ENCODE measurements at places on chromosomes 13 and 19.

GRCh38 chr13:63011996-63012395 is 1596.3 kb upstream of the PCDH20 start:
- DNase-seq = no peak

- DNase-seq = no peak
Observed at GRCh38 chr13:92187378-92187989, 789.1 kb downstream of the GPC5 start.

GRCh38 chr19:17865364-17866311 is 5.9 kb downstream of the RPL18A start:
- DNase-seq = no peak

- DNase-seq = no peak
Observed at GRCh38 chr13:73341748-73342147, 282.9 kb downstream of the KLF5 start.

GRCh38 chr13:113793718-113794085 is 34.7 kb downstream of the TMEM255B start:
- DNase-seq = peak; percentile 39

DNA sequence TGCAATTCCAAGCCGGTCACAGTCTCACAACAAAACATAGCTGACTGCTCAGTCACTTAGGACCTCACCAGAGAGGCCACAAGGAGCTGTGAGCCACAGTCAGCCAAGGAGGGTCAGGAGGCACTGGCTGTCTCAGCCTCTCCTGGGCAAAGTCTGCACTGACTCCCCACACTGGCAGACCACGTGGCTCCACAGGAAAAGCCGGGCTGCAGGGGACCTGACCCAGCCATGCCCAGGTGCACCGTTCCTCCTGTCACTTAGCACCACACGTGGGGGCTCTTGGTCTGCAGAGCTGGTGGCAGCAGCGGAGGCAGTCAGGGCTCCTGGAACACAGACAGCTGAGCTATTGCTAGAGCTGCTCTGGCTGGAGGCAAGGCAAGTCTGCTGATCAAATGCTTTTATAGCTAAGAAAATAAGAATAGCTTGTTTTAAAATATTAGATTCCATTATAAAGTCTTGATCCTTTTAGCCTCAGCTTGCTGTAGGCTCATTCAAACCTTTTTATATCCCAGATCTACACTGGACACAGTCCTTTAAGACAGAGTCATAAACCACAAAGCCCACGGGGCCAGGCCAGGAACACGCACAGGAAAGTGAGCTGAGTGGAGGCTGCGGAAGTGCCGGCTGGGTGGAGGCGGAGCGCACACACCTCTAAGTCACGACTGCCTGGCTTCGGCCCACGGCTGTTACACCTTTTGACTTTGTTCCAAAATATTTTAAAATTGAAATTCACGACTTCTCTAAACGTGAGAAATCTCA is 744.1 kb downstream of the UQCRFS1 start:
- no peak for DNase-seq

DNA sequence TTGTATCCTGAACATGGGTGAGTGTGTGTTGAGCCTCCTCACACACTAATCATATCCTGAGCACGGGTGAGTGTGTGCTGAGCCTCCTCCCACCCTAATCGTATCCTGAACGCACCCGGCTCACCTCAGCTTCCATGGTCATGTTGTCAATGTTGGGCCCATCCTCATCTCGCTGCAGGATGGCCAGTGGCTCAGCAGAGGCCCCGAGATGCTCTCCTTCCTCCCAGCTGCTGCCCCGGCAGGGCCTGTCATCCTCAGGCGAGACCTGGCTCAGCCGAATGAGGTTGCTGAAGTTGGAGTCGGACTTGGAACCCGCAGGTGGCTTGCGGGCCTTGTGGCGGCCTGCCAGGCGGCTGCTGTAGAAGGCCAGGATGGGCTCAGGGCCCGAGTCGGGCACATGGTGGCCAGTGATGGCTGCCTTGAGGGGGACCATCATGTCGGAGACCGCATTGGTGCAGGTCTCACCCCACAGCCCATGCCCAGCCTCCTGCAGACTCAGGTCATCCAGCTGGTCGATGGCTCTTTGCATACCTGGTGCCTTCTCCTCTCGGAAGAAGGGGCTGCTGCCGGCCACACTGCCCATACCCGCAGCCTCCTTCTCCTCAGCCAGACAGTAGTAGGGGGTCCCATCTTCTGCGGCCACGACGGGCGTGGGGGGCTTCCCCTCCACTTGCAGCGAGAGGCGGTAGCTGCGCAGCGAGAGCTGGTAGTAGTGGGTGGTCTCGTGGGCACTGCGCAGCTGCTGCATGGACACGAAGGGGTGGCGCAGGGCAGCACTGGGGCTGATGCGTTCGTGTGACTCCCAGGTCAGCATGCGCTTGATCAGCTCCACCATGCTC is 9.6 kb downstream of the HIPK4 start:
- DNase-seq = no peak

- DNase-seq = no peak
Observed at GRCh38 chr19:45884682-45885555, 1.0 kb downstream of the IRF2BP1 start.

DNA sequence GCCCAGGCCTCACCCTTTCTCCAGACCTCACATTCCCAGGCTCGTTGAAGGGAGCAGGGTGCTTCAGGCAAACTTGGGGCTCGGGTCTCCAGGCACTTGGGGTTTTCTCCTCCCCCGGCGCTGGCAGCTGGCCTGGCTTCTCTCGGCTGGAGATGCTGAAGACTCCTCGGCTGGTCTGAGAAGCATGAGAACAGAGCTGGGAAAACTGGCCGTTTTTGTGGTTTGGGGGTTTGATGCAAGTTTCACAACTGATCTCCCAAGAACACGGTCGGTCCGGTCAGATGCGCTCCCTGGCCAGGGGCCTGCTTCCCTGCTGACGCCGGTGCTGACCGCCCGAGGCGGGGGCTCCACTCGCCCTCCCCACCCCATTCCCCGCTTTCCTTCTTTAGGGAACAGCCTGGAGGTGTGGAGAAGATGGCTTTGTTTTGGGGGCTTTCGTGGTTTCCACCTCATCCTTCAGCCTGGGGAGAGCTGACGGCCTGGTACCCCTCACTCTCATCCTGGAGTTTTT is 35.3 kb downstream of the CEBPA start:
- no peak for DNase-seq

- DNase-seq = no peak
Observed at GRCh38 chr13:21060338-21061028, 903 bp downstream of the LATS2 start.

DNA sequence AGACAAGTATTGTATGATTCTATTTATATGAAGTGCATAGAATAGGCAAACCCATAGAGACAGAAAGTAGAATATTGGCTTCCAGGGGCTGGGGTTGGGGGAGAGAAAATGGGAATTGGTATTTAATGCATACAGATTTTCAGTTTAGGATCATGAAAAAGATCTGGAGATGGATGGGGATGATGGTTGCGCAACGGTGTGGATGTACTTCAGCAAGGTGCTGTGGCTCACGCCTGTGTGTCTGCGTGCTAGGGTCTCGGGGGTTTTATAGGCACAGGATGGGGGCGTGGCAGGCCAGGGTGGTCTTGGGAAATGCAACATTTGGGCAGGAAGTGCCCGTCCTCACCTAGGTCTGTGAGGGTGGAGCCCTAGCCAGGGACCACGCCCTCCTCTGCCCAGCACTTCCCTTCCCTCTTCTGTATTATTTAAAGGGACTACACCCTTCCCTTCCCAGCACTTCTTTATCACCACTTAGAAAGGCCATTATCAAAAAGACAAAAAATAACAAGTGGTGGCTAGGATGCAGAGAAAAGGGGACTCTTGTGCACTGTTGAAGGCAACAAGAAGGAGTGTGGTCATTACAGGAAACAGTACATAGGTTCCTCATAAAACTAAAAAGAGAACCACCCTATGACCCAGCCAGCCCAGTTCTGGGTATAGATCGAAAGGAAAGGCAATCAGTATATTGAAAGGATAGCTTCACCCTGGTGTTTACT is 29.0 kb downstream of the LILRB4 start:
- no peak for DNase-seq

GRCh38 chr19:34320277-34320676 is 44.7 kb upstream of the GPI start:
- no peak for DNase-seq

DNA sequence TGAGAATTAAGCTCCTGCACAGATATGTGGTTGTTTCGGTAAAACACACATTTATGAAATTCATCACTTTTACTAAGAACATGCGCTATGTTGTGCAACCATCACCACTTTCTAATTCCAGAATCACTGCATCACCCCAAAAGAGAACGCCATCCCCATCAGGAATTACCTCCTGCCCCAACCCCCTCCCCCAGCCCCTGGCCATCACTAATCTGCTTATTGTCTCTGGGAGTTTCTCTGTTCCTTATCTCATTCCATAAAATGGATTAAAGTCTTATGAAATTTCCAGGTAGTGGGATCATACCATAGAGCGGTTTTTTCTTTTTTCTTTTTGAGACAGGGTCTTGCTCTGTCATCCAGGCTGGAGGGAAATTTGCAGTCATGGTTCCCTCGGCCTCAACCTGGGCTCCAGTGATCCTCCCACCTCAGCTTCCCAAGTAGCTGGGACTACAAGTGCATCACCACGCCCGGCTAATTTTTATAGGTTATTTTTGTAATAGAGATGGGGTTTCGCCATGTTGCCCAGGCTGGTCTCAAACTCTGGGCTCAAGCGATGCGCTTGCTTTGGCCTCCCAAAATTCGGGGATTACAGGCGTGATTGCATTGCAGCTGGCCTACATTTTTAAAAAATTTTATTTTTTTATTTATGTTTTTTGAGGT is 3.5 kb downstream of the ZSCAN5B start:
- DNase-seq = no peak

DNA sequence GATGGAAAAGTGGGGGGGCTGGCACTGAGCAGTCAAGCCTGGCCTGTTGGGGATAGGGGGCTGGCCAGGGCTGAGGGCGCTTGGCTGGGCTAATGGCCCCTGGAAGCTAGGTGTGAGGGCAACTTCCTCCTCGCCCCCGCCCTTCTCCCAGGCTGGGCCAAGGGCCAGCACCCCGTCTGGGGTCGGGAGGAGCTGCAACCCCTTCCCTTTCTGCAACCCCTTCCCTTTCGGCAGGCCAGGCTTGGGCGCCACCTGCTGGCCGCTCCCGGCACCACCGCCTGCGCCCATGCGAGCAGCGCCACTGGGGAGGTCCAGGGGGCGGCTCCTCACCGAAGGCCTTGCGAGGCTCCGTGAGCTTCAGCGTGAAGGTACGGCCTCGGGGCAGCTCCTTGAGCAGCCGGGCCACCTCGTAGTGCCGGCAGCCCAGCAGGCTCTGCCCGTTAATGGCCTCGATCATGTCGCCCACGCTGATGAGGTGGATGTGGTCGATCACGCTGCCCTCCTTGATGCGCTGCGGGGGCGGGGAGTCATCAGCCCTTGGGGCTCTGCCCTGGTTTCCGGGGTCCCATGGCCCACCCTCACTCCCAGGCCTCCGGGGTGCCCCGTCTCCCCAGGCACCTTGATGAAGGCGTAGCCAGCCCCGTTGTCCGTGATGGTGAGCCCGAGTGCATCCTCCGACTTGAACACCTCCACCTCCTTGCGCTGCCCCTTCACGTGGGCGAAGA is 5.0 kb upstream of the PTGER1 start:
- DNase-seq = no peak

DNA sequence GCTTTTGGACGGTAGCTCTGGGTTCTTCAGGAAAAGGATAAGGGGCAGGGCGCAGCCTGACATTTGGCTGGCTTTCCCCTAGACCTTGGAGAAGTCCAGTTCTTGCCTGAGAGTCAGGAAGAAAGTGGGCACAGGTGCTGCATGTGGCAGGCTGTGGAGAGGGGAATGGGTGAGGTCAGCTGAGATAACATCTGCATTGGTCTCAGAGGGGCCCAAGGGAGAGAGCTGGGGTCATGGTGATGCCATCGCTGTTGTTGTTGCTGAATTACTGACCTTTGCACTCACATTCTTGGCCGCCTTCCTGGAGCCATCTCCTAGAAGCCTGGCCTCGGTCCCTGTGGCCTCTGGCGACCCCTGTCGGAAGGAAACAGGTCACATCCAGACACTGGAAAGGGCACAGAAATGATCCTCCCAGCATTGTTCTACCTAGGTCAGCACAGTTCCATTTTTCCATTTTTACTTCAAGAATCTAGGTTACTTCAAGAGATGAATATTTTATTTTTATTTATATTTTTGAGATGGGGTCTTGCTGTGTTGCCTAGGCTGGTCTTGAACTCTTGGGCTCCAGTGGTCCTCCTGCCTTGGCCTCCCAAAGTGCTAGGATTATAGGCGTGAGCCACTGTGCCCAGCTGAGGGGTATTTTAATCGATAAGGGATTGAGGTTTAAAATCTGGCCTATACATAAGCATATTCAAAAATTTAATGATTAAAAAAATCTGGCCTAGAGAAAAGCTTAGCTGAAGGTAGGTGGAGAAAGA is 6.5 kb upstream of the LIPE start:
- no peak for DNase-seq

DNA sequence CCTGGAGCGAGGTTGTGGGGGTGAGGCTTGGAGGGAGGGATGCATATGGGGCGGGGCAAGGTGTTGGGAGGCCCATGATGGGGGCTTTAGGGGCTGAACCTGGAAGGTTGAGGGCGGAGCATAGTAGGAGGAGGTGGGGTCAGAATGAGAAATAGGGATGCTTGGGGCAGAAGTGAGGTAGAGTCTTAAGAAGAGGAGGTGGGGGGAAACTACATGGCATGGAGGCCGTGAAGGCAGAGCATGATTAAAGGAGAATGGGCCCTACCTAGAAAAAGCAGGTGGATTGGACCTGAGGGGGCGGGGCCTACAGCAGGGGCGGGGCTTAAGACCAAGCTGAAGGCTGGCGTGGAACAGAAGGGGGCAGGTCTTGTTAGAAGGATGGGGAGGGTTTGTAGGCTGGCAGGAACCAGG is 799 bp downstream of the NR1H2 start:
- DNase-seq = peak; percentile 46

Data from breast epithelium (tissue), 4 donors.